Right ventricle myocardium superior (tissue), 1 donor: ENCODE measurements at places on chromosomes 4 and X.
A peak's percentile ranks its signal among the peaks of the same experiment; 100 is the strongest.

DNA sequence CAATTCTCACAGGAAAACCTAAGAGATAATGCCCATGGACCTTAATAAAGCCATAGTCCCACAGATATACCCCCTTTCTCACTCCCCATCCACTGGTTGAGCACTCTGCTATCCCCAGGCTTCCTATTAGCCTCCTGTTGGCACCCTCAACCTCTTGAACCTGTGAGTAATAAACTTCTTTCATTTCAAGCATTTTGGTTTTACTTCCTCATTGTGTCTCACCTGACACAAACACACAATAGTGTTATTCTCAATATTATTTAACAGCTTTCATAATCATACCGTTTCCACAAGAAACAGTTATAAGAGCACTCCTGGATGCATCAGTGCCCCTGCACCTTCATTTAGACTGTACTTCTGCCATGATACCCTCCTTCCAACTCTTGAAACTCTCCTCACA is 56.8 kb downstream of the TRPC5 start:
- no peak for DNase-seq

GRCh38 chr4:153573881-153574802 is 108.0 kb downstream of the TMEM131L start:
- DNase-seq: peak; percentile 81

DNA sequence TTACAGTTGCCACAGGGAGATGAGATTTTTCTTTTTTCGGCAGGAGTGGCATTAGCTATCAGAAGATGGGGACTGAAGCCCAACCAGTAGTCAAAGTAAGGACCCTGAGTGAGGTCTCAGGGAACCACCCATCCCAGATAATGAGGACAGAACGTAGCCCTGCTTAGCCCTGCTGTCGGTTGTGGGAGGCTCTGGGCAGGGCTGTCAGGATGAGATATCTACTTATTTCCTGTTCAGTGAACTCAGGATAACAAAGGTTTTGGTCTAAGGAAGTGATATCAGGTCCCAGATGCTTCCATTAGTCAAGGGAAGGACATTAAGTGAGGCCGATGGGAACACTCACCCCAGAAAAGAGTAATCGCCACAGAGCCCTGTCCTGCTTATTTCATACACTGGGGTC is 2.3 kb downstream of the MAGEB16 start:
- no peak for DNase-seq

DNA sequence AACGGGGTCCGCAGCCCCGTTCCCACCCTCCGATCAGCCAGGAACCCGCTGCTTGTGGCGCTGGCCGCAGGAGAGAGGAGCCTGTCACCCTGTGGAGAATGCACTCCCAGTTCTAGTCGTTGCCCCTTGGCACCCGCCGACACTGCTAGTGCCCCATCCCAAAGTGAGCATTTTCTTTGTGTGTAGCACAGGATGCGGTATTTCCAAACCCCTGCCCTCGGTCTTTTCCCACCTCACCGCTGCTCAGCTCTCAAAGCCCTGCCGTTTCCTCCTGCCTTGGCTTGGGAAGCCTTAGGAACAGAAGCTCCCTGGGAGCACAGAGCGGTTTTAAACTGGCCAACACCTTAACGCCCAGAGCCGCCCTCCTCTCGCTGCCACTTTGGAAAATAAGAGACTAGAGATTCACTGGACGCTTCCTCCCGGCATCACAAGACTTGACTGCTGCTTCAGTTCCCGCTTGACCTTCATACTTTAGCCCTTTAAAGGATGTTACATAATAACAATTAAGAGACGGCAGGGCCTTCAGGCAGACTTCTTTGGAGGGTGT is 772 bp downstream of the CYP4V2 start:
- no peak for DNase-seq

- DNase-seq: no peak
Measured at GRCh38 chrX:30313322-30313721, 4.1 kb upstream of the NR0B1 start.

DNA sequence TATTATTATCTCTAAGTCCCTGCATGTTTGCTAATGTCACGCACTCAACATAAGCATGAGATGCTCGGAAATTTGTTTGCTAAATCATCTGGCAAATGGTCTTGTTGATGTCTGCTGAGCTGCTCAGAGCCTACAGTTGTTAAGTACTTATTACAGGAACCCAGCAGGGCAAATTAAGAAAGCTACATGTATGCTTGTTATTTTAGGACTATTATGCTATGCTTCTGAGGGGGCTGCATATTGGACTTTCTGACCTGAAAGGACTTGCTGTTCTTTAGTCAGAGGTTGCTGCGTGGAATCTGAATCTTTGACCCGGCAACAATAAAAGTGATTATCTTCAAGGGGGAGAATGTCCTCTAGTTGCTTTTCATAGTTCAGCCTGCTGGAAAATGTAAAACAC is 36.3 kb upstream of the TENM3 start:
- DNase-seq: no peak

- DNase-seq: no peak
Measured at GRCh38 chr4:25770847-25771246, 91.9 kb downstream of the SEL1L3 start.

DNA sequence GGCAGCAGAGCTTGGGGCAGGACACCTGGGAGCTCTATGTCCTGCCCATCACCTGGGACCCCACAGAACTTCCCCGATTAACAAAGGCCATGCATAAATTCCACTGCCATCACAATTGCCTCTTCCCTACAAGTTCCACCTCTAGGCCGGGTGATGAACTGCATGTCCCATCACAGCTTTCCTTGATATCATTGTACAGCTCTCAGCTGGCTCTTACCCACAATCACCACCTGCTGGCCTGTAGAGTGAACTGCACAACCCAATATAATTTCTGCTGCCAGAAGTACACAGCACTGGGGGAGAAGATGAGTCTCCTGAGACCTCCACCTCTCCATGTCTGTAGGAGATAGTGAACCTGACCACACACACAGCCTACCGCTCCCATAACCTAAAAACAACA is 285.0 kb upstream of the AADAT start:
- no peak for DNase-seq

- DNase-seq: no peak
Measured at GRCh38 chrX:1012678-1013300, 199.7 kb downstream of the CRLF2 start.

DNA sequence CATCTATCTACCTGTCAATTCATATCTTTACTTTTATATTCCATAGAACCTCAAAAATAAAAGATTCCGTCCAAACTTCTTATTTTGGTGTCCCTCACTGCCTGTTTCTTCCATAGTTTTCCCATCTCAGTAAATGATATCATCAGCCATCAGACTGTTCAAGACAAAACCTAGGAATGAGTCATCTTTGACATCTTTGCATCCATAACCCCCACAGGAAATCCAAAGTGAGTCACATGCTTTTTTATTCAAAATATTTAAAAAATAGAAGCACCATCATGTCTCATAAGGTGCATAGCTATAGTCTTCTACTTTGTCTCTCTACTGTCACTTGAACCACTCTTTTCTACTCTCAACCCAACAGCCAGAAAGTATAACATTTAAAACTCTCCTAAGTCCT is 29.9 kb upstream of the CXXC4 start:
- no peak for DNase-seq

DNA sequence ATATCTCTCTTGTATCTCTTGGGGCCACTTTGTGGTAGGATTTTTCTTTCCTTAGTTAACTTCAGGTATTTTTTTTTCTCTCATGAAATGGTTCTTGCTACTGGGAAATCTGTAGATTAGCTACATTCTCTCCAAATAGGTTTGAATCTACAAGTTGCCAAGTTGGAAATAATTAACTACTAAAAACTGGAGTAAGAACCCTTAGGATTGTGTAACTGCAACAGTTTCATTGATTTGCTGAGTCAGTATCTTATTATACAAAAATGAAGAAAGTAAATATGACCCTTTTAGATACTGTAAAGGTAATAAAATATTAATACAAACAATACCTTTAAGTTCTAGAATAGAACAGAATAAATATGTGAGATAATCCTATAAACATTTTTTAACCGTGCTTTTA is 327.9 kb downstream of the CXXC4 start:
- no peak for DNase-seq
